ENCODE measurements at places on chromosomes 2 and 18. TPM values are rescaled to one million over a fixed set of nuclear protein-coding genes. Genes with fewer than 3 reads are reported as not detected.

- DNase-seq, result no peak
Observed at GRCh38 chr2:62204998-62205496, 9.1 kb downstream of the B3GNT2 start.

LRRTM1 gene
- total RNA-seq, result not detected

SCG2 gene
- not detected for total RNA-seq

MYCN gene
- not detected for total RNA-seq

GRCh38 chr18:8661754-8662559 is 43.4 kb upstream of the MTCL1 start:
- no peak for DNase-seq

SERPINB3 gene
- not detected for total RNA-seq

MC5R gene
- total RNA-seq, result not detected

TNFRSF11A gene
- total RNA-seq, result 0.28 TPM
